Stimulated activated CD4-positive, alpha-beta T cell treated with anti-CD3 and anti-CD28 coated beads, Interleukin-1b, Interleukin-23, amount 100 ng/mL, for 24 hours (primary cell): ENCODE measurements at places on chromosomes 3 and 15.

DNA sequence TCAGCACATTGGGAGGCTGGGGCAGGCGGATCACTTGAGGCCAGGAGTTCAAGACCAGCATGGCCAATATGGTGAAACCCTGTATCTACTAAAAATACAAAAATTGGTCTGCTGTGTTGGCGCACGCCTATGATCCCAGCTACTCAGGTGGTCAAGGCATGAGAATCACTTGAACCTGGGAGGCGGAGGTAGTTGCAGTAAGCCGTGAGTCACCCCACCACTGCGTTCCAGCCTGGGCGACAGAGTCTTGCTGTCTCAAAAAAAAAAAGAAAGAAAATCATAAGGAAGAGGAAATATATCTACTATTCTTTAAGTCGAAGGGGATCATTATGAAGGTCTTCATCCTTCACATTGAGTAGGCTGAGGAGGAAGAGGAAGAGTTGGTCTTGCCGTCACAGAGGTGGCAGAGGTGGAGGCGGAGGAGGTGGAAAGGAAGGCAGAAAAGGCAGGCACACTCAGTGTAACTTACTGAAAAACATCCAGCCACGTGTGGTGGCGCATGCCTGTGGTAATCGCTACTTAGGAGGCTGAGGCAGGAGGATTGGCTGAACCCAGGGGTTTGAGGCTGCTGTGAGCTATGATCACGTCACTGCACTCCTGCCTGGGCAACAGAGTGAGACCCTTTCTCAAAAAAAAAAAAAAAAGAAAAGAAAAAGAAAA, 14.2 kb downstream of the CSK start:
- DNase-seq = no peak

DNA sequence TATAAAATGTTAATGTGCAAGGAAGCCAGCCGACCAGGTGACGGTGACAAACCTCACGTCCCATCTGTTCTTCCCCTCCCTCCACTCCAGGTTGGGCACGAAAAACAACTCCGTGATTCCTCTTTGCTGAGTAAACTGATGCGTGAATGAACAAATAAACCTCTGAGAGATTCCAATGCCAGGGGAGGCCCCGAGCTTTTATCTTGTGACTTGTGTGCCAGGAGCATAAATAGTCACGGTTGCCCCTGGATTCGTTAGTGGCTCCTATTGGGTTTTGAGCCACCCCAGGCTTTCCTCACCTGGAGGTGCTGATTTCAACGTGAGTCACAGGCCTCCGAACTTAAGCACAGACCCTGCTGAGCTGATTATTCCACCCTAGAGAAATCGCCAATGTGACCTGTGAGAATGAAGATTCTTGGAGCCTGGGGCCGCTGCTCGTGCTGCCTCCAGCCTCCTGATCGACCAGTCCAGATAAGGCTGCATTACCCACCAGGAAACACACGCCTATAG, 119.2 kb downstream of the SHQ1 start:
- no peak for DNase-seq

DNA sequence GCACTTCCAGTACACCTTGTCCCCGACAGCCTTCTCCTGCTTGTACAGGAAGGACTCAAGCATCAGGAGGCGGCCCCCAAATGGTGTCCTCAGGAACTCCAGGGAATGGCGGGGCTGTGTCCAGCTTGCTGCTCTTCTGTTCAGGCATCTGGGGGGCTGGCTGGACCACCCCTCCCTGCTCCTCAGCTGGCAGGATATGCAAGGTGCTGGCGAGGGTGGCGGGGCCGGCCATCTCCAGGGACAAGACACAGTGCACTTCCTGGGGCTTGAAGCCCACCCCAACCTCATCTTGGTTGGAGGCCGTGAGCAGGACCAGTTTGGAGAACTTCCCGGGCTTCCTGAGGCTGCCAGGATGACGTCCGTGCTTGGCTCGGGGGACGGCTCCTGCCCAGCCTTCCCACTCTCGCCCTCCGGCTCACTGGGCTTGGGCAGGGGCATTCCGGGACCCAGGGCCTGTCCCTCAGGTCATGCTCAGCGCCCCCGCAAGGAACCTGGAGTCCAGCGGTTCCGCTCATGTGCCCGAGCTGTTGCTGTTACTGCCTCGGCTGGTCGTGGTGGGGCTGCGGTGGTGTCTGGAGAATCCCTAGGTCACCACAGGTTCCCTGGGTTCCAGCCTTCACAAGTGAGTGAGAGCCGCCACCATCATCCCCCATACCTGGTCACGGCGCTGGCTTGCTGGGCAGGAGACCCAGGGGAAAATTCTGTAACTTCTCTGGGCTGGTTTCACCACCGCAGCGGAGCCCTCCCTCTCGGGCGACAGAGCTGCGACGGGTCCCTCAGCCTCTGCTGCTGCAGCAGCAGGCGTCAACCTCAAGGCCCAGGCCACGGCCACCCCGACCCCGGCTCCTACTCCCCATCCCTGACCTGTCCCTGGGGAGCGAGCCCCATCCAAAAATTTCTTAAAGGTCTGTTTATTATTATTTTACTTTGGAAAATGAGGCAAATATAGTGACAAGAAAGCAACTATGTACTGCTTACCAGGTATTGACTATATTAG, 82.8 kb upstream of the FXR1 start:
- no peak for DNase-seq

GRCh38 chr3:102179326-102180177, 255.3 kb upstream of the ZPLD1 start:
- DNase-seq = no peak

GRCh38 chr3:45760878-45761711, 35.2 kb downstream of the SLC6A20 start:
- DNase-seq = peak; percentile 19

GRCh38 chr3:58697561-58697960, 31.0 kb upstream of the FAM3D start:
- no peak for DNase-seq

- DNase-seq = no peak
Measured at GRCh38 chr15:71112429-71112828, 2.8 kb upstream of the THSD4 start.
